ENCODE measurements at places on chromosomes 5 and 9.

- DNase-seq: no peak
Observed at GRCh38 chr5:131609774-131610173, 25.3 kb downstream of the RAPGEF6 start.

DNA sequence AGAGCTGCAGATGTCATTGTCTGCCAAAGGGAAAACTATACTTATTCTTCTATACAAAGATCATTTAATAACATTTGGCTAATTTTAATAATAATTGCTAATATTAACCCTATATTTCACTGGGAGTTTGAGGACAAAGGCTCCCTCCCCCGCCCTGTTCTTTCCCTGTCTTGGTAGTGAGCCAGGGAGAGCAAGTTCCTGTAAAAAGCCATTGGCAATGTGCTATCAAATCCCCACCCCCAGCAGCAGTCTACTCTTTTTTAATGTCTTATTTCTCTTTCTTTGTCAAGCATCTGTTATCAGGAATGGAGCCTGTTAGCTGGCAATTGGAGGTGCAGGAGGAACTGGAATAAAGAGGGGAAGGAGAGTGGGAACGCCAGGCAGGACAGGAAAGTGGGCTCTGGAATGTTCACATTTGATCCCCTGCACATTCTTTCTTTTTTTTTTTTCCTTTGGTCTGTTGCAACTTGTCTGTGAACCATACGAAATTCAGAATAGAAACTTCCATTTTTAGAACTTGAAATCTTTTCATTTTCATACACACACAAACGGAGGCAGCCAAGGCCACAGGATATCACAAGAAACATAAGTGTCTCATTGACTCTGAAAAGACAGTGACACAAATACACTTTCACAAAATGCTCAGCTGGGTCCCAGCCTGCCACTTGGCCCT is 664.8 kb upstream of the ZNF608 start:
- DNase-seq: peak; percentile 75

DNA sequence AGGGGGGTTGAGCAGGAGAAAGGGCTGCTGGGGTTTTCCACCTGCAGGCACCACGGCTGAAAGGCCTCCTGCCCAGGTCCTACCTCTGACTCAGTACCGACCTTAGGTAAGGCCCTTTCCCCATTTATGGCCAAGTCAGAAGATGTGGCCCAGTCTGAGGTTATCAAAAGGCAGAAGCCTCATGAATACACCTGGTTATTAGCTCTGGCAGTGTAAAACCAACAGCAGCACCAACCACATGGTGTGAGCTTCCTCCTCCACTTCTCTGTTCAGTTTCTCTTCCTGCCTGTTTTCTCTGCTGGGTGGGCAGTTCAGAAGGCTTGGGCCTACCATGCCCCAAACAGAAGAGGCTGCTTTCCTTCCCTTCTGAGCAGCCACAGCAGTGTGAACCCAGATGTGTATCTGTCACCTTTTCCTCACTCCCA is 86.9 kb downstream of the UGCG start:
- DNase-seq: no peak

- DNase-seq: no peak
Observed at GRCh38 chr5:6096101-6096500, 282.2 kb downstream of the MED10 start.

DNA sequence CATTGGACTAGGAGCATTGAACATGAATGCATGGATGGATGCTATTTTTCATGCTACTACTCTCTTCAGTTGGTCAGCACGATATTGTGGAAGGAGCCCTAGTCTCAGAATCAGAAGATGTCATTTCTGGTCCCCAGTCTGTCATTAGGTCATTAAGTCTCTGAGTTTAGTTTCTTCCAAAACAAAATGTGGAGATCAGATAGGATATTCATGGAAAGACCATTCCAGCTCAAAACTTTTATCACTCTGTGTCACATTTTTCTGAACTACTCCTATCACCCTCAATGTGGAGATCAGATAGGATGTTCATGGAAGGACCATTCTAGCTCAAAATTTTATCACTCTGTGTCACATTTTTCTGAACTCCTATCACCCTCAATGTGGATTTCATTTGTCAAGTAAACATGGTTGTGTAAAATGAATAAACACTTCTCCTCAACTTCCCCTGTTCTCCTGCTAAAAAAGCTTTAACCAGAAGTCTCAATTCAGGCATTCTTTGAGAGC is 296.8 kb downstream of the MRPS30 start:
- no peak for DNase-seq

GRCh38 chr9:27041746-27042145 is 36.3 kb upstream of the LRRC19 start:
- no peak for DNase-seq

DNA sequence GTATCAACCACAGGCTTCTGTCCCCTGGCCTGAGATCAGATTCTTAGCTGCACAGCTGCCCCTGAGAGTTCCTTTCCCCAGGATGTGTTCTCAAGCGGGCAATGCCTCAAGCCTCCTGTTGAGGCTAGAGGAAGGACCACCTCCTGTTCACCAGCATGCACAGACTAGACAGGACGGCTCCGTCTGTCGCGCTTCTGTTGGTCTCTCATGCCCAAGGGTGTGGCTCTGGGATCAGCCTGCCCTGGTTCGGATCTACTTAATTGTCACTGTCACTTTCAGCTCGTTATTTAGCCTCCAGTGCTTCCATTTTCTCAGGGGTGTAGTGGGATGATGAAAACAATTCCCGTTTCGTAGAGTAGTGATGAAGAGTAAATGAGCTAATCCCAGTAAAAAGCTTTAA is 103.1 kb downstream of the KCNIP1 start:
- DNase-seq: no peak

- no peak for DNase-seq
Observed at GRCh38 chr5:97141031-97141430, 1.4 kb downstream of the LIX1 start.

- no peak for DNase-seq
Observed at GRCh38 chr9:86361176-86361575, 7.0 kb upstream of the TUT7 start.

DNA sequence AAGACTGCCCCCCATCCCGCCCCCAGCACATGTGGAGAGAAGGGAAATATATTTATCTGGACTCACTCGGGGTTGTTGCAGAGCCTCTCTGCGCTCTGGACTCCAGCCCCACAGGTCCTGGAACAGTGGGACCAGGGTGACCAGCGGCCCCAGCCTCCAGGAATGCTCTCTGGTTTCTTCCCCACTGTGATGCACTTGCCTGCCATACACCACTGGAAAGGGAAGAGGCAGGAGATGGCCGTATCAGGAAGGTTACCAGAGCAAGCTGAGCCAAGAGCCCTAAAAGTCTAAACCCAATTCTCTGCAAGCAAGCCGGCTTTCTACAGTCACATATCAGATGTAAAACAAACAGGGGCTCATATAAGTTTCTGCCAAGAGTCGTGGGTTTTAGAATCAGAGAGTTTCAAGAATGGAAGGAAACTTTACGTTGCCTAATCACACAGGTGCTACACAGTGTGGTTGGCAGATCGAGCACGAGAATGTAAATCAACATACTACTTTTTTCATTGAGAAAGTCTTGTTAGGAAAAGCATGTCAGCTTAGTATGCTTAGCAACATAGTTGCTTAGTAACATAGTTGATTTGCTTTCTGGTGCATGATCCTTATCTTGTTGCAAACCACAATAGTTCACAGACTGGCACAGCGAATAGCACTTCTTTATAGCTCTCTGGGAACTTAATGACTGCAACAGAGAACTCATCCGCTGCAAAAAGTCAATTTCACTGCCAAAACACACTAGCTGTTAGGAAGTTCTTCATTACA is 201.2 kb downstream of the TARS1 start:
- DNase-seq: peak; percentile 75

GRCh38 chr5:56766926-56767325 is 48.4 kb upstream of the MAP3K1 start:
- no peak for DNase-seq

- no peak for DNase-seq
Observed at GRCh38 chr9:73264631-73265030, 113.0 kb downstream of the ANXA1 start.

DNA sequence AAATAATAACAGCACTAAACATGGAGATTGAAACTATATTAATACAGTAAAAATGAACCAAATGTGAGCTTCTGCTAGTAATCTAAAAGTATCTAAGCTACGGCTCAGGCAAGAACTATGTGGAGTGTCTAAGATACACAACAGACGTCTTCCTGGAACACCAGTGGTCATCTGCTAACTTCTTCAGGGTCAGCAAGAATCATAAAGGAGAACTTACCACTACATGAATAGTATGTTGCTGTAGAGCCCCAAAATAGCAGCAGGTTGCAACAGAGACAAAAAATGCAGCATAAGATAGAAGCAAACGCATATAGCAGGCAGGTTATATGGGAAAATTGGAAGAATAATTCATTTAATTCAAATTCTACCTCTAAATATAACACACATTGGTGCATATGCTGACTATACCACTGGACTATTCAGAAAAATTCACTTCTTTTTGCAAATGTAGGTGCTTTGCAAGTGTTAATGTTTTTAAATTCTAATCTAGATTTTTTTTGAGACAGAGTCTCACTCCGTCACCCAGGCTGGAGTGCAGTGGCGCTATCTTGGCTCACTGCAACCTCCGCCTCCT is 27.1 kb downstream of the DCTN4 start:
- DNase-seq: no peak

DNA sequence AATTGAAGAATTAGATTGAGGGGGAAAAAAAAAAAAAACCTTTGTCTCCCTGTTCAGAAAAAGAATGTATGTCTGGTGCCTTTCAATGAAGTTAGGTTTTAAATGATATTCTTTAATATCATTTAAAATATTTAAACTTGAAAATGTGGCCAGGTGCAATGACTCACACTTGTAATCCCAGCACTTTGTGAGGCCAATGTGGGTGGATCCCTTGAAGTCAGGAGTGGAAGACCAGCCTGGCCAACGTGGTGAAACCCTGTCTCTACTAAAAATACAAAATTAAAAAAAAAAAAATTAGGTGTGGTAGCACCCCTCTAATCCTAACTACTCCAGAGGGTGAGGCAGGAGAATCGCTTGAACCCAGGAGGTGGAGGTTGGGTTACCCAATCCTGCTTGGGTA is 111.1 kb upstream of the RASA1 start:
- no peak for DNase-seq

DNA sequence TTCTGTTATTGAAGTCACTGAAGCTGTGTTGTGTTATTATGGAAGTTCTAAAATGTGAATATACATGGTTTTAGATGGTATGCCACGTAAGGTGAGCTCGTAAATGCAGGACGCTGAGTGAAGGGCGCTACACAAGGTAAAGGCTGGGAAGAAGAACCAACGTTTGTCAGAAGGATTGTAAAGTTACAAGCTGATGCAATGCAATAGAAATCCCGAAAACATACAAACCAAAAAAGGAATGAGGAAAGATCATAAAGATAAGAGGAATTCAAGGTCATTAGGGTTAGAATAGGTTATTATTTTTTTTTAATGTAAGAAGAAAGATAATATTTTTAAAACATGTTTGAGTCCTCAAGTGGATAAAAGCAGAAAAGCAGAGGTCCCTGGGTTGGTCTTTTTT is 538.6 kb downstream of the CDH12 start:
- no peak for DNase-seq

DNA sequence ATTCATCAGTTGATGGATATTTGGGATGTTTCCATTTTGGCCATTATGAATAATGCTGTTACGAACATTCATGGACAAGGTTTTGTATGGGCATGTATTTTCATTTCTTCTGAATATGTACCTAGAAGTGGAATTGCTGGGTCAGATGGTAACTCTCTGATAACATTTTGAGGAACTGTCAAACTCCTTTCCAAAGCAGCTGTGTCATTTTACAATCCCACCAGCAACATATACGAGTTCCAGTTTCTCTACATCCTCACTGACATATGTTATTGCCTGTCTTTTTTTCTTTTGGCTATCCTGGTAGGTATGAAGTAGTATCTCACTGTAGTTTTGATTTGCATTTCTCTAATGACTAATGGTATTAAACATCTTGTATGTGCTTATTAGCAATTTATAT is 86.7 kb downstream of the PRKACG start:
- DNase-seq: no peak

DNA sequence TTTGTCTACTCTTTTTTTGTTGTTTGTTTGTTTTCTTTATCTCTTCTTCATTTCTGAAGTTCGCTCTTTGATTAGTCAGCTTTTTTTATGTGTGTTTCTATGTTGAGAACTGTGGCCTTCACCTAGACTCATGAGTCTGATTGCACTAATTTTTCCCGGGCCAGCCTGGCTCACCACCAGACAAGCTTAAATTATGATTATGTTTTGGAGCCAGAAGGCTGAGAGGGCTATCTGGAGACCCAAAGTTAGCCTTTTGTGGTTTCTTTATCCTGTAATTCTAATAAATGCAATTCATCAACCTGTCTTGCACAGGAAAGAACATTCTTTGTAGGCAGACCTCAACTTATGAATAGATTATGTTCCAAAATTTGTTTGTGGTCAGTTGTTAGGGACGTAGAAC is 20.8 kb upstream of the ACTBL2 start:
- DNase-seq: no peak

DNA sequence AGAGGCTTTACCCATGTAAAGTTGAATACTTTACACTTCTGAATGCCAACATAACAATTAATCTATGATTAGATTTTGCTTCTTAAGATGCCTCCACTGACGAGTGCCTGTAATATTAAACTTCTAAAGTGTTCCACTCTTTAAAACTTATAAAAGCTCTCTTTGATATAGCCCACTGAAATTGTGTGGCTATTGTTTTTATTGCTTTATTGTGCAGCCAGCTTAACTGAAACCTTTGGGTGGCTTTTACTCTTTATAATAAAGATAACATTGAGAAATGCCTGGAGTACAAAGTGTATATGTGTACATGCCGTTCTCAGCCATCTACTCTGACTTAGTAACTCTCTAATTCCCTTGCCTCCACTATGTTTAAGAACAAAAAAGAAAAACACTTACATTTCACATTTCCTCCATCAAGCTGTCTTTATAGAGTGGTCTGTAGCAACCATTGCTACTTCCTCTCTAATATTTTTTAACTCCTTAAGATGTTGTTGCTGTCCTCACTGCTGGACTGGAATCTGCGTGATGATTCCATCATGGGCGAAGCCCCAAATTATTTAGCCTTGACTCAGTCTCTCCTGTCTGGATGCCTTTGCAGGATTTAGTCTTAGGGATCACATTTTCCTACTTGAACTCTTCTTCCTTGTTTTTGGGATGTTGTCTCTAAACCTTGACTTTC is 9.1 kb downstream of the PIK3R1 start:
- DNase-seq: peak; percentile 59

DNA sequence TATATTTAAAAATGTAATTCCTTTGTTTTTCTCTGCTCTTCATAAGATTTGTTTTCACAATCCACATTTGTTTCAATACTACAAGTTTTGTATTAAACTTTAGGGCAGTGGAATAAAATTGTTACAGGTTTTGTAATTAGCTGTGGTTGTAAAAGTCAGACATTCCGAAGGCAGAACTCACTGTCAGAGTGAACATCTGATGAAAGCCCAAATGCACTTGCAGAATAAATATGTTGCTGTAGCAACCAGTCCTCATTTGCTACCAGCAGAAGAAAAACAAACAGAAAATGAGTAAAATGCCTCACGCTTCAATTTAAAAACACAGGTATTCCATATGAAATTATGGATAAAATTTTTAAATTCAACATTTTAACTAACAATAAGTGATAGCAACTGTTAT is 740.1 kb upstream of the FAM174A start:
- no peak for DNase-seq
